ENCODE measurements at places on chromosomes 12 and 14.

GRCh38 chr12:13209436-13210235 lies 13.1 kb downstream of the EMP1 start:
- no peak for DNase-seq

- DNase-seq, result no peak
Observed at GRCh38 chr12:30599608-30600007, 96.1 kb downstream of the IPO8 start.

- DNase-seq, result no peak
Observed at GRCh38 chr14:67973436-67973835, 153.9 kb downstream of the RAD51B start.

DNA sequence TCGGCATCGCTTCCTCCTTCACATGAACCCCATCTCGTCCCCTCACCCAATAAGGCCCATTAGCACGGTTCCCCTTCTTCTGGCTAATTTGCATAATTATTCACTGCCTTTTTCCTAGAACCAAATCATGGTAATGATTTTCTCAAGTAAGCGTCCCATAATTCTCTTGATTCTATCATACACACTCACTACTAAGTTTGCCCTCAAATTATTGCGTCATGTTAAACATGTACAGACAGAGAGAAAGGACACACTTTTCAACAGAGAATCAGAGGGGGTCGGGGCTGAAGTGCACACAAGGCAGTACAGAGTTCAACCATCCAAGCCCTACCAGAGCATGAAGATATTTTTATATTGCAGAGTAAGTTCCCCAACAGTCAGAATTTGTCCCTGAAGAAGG lies 256.6 kb downstream of the FOXN3 start:
- DNase-seq, result no peak

GRCh38 chr12:76866151-76866567 lies 12.7 kb downstream of the CSRP2 start:
- no peak for DNase-seq

DNA sequence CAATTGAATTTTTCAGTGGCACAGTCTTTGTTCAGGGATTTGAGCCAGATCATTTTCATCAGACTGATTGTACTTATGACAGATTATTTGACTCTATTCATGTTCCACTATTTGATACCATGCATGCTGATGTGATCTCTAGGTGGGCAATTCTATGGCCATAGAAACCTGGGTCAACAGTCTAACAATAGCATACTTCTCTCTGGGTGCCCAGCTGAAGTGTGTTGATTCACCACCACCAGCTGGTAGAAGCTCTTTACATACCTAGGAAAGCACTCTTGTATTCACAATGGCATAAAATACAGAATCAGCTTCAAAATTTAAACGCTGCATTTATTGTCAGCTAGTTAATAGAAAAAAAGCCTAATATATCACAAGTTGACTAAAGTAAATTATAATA lies 90.2 kb upstream of the TMTC2 start:
- DNase-seq, result no peak

DNA sequence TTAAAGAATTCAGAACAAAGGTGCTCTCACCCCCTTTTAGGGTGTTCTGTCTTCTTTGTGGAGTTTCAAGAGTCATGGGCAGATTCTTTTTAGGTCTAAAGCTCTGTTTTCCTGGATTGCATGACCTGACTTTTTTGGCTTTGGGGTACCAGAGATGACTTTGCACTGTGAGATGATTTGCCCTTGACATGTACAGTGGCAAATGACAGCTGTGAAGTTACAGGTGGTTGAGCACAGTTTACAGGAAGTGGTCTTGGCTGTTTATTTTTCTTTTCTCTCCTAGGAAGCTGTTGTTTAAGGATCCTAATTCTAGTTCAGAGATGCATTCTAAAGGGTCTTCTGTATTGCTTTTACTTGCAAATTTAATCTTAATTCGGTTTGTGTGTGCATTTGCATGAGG lies 83.8 kb upstream of the METAP2 start:
- no peak for DNase-seq

DNA sequence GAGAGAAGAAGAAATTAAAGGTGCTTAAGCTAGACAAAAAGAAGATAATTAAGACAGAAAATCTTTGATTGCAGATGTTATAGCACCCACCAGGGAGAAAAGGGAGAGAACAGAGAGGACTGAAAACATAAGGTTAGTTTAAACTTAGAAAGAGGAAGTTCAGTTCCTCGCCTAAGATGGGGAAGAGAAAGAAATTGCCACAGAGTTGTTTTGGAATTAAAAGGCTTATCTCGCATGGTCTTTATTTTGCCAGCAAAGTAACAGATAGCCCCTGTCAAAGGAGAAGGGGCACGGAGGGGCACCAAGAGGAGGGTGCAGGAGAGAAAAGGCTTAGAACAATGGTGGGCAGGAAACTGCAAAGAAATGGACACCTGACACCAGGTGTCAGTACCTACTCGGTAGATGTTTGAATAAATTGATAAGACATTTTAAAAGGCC lies 17.8 kb upstream of the OXA1L start:
- DNase-seq, result no peak

- DNase-seq, result peak; percentile 15
Observed at GRCh38 chr12:114668151-114668885, 15.7 kb downstream of the TBX3 start.

DNA sequence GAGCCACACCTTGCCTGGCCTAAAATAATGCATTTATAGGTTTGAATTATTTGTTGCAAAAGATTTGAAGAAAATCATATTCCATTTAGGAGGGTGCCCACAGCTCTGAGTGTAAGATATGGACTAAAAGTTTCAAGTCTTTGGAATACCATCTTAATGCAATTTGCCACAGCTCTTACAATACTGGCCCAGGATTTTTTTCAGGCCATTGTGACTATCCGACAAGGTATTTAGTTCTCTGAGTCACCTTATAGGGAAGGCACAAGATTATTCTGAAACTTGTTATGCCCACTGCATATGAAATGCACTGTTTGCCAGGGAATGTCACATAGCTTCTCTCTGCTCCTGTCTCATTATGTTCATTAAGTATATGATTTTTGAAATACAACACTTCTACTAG lies 29.6 kb upstream of the SLC6A13 start:
- no peak for DNase-seq

- no peak for DNase-seq
Observed at GRCh38 chr12:57127101-57127725, 1.1 kb upstream of the LRP1 start.

DNA sequence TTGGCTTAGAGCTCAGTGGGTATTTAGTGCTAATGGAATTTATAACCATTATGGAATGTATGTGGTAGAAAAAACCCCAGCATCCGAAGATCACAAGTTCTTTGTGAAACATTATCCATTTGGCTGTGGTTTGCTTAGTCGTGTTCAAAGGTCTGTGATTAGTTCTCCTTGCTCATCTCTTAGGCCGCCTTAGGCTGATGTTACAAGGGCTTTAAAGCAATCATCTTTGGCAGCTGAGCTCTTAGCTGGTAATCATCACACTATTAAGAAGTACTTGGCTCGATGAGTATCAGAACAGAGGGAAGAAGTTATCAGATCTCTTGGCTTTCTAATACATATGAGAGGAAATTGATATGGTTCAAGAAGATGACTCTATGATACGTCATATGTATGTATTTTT lies 124.1 kb upstream of the E2F7 start:
- no peak for DNase-seq

- no peak for DNase-seq
Observed at GRCh38 chr14:65872536-65872935, 460.0 kb downstream of the FUT8 start.

GRCh38 chr14:53842938-53843337 lies 113.7 kb downstream of the BMP4 start:
- no peak for DNase-seq

- DNase-seq, result peak; percentile 89
Observed at GRCh38 chr12:128823916-128824839, at the start of gene SLC15A4. TSS of gene SLC15A4 (minus strand) at chr12:128823958. CDS start at chr12:128823943, 15 bp downstream.

DNA sequence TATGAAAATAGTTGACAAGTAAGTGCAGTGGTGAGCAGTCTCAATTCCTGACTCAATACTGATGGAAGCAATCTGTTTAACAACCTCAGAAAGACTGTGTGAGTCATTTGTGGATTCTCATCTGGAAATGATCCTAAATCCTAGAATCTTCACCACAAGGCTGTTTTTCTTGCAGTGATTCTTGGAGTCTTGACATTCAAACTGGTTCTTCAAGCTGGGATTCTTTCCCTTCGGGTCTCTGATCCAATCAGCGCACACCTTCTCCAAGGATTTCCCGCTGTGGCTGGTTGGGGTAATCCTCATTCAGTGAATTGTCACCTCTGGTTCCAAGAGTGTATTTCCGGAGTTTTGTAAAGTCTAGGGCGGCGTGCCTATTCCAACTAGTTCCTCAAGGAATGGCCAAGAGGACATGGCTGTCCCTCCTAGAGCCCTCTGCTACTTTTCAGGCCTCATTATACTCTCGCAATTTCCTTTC lies 37.7 kb upstream of the FOXJ2 start:
- DNase-seq, result no peak

DNA sequence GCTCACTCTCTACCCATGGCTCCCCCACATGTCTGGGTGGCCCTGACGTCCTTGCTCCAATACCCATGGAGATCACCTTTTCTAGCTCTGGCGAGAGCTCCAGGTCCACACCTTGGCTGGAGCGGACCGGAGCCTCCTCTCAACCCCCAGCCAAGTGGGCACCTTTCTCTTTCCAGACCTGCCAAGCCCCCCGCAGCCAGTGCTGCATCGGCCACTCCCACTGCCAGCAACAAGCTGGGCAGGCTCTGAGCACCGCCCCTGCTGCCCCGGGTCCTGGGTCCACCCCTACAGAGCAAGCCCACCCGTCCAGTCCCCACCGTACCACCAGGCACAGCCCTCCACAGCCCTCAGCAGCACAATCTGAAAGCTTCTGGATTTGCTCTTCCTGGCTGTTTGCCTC lies 98.2 kb upstream of the C14orf180 start:
- DNase-seq, result no peak

- DNase-seq, result no peak
Observed at GRCh38 chr12:49807991-49808580, 20.1 kb downstream of the NCKAP5L start.

DNA sequence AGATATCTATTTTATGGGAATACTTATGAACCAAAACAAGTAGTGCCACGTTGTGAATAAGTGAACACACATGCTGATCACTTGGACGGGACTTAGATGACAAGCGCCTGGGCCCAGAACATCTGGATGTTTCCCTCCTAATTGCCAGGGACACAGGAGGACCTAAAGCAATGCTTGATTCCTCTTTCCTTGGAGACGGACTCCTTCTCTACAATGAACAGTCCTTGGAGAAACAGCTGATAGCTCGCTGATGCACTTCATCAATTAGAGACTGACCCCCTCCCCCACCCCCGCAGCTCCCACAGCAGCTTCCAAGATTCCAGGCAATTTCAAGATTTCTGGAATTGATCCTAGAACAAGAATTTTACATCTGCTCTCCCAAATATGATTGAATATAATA lies 86.4 kb downstream of the ST8SIA1 start:
- no peak for DNase-seq

- no peak for DNase-seq
Observed at GRCh38 chr12:64621257-64621942, 11.1 kb downstream of the RASSF3 start.

DNA sequence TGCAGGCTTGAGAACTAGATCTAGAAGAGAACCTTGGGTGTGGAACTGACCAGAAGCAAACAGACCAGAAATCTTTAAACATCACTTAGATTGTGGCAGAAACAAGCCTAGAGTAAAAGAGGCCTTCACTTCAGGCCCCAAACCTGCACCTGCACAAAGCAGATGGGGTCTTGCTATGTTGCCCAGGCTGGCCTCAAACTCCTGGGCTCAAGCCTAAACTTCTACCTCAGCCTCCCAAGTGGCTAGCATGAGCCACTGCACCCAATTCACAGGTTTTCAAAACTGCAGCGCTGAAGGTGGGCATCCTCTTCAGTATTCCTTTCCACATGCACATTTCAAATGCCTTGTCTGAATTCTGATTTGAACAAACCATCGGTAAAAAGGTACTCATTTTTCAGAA lies 19.9 kb downstream of the MOK start:
- no peak for DNase-seq

DNA sequence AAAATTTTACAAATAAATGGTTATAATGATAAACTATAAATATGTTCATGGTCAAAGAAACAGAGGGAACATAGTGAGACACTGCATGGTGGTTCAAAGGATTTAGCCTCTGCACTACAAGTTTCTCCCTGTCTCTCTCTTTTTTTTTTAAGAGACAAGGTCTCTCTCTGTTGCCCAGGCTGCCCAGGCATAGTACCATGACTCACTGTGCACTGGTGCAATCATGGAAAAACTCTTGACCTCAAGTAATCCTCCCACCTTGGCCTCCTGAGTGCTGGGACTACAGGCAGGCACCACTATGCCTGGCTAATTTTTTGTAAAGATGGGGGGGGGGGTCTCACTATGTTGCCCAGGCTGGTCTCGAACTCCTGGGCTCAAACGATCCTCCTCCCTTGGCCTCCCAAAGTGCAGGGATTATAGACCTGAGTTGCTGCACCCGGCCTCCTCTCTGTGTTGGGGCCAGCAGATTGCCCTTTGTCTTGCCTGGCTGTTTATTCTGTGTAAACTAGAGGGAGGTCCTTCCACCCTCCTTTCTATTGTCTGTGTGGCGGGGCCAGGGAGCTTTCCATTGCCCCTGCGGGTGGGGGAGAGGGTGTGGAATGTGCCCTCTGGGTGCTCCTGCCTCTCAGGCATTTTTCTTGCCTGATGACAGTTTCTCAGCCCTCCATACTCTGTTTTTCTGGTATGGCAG lies 22.1 kb downstream of the MTHFD1 start:
- DNase-seq, result no peak

DNA sequence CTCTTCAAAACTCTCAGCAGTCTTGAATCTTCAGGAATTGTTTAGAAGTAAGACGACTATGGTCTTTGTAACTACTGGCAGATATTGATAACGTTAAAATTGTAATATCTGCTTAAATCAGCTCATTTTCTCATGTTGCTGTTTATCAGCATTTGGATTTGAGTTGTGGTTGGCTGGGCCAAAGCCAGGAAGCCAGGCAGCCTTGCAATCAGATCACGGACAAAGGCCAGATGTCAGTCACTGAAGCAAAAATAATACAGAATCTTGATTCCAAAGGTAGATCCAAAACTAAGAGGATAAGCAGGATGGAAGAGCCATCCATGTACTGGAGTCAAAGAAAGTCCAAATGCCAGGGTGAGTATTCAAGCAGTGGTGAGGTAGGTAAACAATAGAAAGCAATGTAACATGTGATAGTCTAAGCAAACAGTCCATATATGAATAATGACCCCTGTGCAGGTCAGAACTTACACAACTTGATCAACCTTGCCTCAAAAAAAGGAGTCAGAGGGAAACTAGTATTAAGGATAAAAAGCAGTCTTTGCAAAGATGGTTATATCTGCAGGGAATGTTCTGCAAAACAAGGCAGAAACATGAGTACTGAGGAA lies 95.8 kb upstream of the RAP1B start:
- DNase-seq, result no peak

Data from activated CD8-positive, alpha-beta memory T cell treated with anti-CD3 and anti-CD28 coated beads for 48 hours (primary cell).